ENCODE measurements at places on chromosomes 13 and 19.

GRCh38 chr13:47841151-47841550 lies 159.9 kb downstream of the SUCLA2 start:
- DNase-seq: no peak

GRCh38 chr19:33551676-33552075 lies 30.1 kb upstream of the PEPD start:
- DNase-seq: no peak

DNA sequence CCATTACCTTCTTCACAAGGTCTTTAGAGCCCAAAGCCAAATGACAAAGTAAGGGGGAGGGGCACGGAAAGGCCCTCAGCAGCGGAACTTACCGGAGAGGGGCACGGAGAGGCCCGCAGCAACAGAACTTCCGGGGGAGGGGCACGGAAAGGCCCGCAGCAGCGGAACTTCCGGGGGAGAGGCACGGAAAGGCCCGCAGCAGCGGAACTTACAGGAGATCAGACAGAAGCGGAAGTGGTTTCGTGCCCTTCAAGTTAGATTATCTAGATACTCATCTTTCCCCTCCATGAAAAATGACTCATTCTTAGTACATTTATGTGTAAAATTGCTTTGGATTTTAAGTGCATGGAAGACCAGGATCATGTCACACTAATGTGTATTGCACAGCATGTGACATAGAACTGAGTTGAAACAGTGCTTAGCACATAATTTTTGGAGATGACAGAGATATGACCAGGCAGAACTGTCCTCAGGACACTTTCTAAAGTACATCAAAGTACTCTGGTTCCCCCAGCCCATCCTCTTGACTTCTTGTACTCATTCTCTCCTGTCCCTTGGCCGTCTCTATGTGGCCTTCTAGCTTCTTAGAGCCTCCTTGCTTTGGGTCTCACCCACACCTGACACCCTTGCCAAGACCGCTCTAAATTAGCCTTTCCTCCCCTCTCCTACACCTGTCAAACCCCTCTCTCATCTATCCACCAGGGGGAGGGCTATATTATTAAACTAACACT lies 25.7 kb upstream of the TPTE2 start:
- no peak for DNase-seq

GRCh38 chr19:30393046-30393445 lies 20.9 kb downstream of the ZNF536 start:
- no peak for DNase-seq

DNA sequence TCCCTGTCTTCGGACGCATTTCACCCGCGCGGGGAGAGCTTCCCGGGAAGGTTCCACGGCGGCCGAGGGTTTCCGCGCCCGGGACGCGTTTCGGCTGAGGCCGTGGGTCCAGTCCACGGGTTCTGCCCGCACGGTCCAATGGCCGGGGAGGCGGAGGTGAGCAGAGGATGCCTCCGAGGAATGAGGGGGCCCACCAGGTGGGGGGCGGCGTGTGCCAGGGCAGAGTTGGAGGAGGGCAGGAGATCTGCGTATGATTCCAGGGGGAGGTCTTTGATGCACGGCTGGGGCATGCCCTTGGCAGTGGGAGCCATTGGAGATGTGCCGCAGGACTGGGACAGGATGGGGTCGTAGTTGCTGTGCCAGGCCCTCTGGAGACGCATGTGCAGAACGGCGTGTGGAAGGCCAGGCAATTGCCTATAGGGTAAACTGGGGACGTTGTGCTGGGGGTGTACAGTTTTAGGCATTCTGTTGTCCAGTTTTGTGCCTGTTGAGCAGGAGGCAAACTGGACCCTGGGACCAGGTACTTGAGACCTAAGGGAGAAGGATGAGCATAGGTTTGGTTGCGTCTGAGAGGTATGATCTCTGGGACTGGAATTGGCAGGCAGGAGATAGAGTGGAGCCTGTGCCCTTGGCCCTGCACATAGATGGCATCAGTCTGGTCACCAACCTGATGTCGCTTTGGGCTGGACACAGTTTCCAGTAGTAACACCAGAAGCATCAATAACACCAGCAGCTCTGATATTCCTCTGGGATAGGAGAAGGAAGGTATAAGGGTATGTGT lies 751 bp downstream of the ZNF584 start:
- DNase-seq: no peak

- DNase-seq: no peak
These were observed 390.5 kb downstream of the FGF9 start for GRCh38 chr13:22061371-22061805.

- DNase-seq: no peak
These were observed 251.6 kb downstream of the KCTD12 start for GRCh38 chr13:76634431-76635191.

- no peak for DNase-seq
These were observed 11.0 kb downstream of the ZNF552 start for GRCh38 chr19:57803594-57804325.

DNA sequence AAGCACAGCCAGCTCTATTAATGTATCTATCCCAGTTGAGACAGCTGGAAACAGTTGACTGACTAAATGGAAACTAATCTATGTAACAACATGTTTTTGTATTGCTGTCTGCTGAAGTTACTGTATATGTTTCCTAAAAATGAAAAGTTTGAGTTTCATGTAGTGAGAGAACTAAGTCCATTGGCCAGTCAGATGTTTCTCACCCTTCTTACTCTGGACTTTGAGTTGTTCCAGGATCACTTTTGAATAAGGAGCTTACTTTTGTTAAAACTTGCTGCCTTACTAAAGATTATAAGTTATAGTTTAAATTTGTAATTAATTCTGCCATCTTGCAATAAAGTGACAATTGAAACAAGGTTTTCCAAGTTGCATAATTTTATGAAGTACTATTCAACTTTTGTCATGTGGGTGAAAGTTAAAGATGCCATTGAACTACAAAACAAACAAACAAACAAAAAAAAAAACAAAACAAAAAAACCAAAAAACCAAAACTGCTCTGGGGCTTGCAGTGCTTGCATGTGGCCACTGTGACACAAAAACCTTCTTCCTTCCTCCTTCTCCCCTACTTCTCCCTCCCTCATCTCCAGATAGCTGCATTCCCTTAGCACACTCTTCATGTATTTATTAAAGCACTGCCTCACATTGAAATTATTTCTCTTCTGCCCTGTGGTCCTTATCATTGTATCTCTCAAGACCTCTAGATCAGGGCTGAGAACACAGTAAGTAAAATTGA lies 15.3 kb downstream of the WDFY2 start:
- no peak for DNase-seq

DNA sequence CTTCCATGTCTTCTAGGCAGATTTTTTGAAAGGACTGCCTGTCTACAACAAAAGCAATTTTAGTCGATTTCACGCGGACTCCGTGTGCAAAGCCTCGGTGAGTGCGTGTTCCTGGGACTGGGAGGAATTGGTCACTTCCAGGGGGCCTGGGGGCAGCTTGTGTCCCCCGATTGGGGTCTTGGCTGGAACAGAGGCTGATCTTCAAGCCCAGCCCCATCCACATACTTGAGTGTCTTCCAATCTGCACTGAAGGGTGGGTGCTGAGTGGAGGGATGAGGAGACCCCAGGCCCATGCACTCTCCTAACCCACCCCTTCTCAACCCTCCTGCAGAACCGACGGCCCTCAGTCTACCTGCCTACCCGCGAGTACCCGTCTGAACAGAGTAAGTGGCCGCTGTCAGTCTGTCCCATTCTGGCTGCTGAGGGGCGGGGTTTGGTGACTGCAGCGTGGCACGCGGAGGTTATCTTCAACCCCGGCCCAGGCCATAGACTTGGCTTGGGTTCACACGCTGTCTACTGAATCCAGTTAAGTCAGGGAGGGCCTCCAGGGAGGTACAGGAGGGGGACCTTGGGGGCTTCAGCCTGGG lies 4.7 kb downstream of the DDA1 start:
- no peak for DNase-seq

- DNase-seq: no peak
These were observed 23.6 kb upstream of the RFXAP start for GRCh38 chr13:36795463-36795862.

DNA sequence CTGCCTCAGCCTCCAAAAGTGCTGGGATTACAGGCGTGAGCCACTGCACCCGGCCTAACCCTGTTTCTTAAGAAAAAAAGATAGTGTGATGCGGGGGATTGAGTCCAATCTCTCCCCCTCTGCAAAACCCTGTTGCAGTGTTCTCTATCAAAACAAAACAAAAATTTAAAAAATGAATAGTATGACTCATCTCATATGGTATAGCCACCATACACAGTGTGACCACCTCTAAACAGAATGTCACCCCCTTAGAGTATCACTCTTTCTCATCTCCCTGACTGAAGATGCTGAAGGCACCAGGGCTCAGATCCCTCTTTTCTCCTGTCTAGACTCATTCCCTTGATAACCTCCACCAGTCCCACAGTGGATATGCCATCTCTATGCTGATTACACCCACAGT lies 6.8 kb upstream of the ERF start:
- no peak for DNase-seq

DNA sequence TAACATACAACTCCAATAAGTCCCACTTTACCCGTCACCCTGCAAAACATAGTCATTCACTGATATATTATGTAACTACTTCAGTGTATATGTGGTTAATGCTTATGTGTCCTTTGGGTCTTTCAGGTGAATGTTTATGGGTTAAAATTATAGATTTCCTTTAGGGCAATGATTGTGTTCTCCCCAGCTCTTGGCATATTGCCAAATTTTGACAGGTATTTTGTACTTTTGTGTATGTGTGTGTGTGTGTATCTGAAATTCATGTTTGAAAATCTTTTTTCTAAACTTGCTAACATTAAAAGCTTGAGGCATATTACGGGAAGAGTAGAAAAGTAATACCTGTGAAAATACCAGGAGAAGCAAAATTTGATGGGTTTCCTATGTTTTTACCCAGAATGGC lies 8.2 kb downstream of the CDK8 start:
- DNase-seq: no peak
